ENCODE measurements at places on chromosomes 5 and 9.

- no peak for DNase-seq
Observed at GRCh38 chr5:56148453-56148971, 84.6 kb downstream of the ANKRD55 start.

- DNase-seq, result no peak
Observed at GRCh38 chr5:148880696-148881095, 54.3 kb downstream of the ADRB2 start.

DNA sequence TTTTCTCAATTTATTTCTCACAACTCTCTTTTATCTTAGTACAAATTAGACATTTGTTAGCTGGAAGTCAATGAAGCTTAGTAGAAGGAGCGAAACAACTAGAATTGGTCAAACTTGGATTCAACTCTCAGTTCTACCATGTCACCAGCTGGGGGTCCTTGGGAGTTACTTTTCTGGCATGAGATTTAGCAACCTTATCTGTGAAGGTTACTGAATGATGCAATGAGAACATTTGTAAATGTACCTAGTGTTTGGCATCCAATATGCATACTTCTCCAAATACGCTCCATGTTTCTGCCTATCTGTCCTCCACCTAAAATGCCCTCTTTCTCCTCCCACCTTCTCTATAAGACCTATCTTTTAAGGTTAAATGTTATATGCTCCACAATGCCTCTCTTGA lies 6.3 kb downstream of the HNRNPA0 start:
- DNase-seq, result no peak

- DNase-seq, result no peak
Observed at GRCh38 chr5:172445866-172446265, 8.5 kb downstream of the SH3PXD2B start.

- no peak for DNase-seq
Observed at GRCh38 chr9:98575379-98576346, 133.1 kb downstream of the GABBR2 start.

GRCh38 chr9:135705376-135705775 lies 3.4 kb downstream of the KCNT1 start:
- DNase-seq, result no peak

GRCh38 chr9:34572628-34573027 lies 16.9 kb downstream of the CNTFR start:
- no peak for DNase-seq

DNA sequence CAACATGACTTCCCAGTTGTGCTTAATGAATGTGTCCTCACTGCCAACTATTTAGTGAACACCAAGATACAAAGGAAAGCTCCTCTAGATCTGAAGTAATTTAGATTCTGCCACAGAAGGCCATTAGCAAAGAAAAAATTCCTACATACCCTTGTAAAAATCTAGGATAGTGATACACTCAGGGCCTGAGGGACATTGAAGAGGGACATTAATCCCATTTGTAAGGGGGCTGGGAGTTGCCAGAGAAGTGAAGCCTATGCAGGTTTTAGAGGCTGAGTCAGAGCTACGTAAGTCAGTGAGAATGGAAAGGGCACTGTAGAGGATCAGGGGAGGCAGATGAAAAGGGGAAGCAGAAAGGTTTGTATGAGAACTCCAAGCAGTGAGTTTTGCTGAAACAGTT lies 286.9 kb upstream of the TARS1 start:
- DNase-seq, result no peak

DNA sequence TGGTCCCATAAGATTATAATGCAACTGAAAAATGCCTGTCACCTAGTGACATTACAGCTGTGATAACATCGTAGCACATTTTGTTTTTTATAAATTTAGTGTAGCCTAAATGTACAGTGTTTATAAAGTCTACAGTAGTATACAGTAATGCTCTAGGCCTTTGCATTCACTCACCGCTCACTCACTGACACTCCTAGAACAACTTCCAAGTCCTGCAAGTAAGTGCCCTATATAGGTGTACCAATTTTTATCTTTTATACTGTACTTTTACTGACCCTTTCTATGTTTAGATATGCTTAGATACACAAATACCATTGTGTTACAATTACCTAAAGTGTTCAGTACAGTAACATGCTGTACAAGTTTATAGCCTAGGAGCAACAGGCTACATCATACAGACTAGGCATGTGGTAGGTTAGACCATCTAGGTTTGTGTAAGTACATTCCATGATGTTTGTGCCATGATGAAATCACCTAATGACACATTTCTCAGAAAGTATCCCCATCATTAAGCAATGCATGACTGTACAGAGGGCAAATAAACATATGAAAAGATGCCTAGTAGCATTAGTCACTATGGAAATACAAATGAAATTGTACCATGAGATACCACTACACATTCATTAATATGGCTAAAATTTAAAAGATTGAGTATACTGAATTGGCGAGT lies 127.6 kb downstream of the TRPM6 start:
- DNase-seq, result no peak

DNA sequence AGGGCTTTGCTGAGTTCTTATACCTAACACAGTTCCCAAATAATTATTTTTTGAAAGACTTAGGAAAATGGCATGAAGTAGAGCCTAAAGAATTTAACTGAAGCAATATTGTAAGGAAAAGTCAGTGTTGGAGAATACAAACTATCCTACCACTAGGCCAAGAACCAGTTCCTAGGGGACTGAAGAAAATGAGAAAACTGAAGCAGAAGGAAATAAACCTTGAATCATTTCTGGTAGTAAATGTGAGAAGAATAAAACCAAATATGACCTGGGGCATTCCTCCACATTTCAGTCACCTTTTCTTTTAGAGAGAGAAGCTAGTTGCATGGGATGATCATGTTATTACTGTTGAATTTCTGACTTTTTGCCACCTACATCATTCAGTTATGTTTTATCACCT lies 1393.9 kb upstream of the C9orf72 start:
- DNase-seq, result no peak

GRCh38 chr5:147305147-147305546 lies 70.3 kb downstream of the STK32A start:
- DNase-seq, result no peak

GRCh38 chr5:111070272-111071134 lies 1.0 kb upstream of the TSLP start:
- no peak for DNase-seq

- DNase-seq, result no peak
Observed at GRCh38 chr5:345404-346195, 24.1 kb downstream of the AHRR start.

GRCh38 chr9:112971415-112971814 lies 40.6 kb downstream of the ZNF883 start:
- DNase-seq, result no peak

GRCh38 chr5:164204338-164204946 lies 699.0 kb downstream of the MAT2B start:
- DNase-seq, result no peak

Measured in DMS153 (cell line).